ENCODE measurements at places on chromosomes 6 and 20.

DNA sequence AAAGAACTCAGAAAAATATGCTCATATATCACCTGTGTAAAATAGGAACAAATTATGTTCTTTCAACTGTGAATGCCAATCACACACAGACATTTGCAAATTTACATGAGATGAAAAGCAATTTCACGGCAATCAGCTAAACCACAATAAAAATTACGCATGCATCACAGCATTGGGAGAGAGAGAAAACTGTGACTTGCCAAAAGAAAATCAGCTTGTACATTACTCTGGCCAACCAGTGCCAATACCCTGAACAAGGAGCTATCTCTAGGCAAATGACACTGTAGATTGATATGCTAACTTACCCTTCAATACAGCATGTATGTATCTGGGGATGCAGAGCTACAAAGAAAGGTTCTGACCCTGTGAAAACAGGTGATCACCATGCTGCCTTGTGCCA lies 515.6 kb downstream of the EYS start:
- DNase-seq = no peak

DNA sequence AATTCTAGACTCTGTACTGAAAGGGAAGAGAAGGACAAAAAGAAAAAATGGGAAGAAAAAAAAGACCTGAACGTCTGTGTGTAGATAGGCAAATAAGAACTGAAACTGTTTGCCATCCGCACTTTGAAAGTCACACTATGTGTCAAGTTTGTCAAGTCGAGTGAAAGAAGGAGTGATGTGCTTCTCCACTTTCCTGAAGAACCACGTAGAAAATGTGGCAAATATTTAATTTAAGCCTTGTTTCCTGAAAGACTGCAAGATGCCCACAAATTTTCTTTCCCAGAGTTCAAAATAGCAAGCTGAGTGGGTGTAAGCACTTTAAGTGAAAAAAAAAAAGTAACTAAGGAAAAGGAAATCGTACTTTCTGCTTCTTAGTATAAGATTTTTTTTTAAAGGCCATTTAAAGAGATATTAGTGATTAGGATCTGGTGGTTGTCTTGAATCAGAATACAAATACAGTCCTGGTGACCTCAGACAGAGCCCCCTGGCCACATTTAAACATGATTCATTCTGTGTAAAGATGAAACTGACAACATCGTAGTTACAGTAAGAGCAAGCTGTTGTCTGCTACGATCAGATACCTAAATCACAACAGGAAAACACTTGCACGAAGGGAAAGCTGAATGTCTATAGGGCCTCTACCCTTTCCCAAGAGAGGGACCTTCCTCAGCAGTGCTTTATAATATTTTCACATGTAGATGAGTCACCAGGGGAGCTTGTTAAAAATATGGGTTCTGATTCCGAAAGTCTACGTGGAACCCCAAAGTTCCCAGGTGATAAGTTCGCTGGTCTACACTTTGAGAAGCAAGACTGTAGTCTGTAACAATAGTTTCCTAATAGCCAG lies 102.3 kb downstream of the HIVEP2 start:
- no peak for DNase-seq

- DNase-seq = no peak
Measured at GRCh38 chr6:164273491-164273890, 859.0 kb downstream of the QKI start.

GRCh38 chr6:157462956-157463742 lies 82.2 kb downstream of the ZDHHC14 start:
- no peak for DNase-seq

- DNase-seq = no peak
Measured at GRCh38 chr6:101517632-101518031, 124.1 kb downstream of the GRIK2 start.

DNA sequence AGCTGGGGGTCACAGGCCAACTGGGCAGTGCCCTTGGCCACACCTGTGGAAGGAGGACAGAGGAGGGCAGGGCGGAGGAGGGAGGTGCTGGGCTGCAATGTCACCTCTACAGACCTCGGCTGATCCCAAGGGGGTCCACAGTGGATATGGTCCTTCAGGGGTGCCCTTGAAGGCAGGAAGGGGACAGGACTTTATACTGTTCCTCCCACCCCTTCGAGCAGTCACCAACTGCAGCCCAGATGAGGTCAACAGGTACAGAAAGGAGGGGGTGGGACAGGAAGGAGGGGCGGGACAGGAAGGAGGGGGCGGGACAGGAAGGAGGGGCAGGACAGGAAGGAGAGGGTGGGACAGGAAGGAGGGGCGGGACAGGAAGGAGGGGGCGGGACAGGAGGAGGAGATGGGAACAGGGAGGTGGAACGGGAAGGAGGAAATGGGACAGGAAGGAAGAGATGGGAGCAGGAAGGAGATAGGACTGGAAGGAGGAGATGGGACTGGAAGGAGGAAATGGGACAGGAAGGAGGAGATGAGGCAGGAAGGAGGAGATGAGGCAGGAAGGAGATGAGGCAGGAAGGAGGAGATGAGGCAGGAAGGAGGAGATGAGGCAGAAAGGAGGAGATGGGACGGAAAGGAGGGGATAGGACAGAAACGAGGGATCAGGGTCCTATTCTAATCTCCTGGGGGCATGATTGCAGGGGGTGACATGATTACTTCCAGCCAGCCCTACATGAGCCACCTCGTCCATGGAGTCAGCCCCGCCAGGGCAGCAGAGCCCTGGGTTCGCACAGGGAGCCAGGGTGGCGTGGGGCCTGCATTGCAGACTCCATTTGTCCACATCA lies 19.4 kb upstream of the MRGBP start:
- no peak for DNase-seq

DNA sequence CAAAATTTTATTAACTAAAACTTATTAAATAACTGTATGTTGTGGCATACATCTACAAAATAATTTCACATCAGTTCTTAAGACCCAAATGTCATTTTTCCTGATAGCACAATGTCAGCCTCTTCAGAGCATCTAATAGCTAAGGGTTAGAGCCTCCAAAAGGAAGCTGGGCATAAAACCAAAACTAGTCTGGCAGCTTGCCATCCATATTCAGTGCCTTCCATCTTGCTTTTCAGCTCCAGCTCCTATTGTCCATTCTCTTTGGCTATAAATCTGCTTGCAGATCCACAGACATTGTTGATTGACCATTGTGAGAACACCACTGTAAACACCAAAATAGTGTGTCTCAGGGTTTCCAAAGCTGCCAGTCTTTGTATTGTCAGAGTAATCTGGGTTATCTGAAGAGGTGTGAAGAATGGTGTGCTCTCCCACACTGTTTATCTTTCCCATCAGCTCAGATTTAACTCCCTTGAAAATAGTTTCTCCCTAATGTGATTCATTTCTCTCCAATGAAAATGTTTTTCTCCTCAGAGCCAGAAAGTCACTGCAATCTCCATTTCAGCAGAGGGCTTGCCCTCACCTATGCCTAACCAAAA lies 154.8 kb upstream of the KCNQ5 start:
- DNase-seq = no peak

DNA sequence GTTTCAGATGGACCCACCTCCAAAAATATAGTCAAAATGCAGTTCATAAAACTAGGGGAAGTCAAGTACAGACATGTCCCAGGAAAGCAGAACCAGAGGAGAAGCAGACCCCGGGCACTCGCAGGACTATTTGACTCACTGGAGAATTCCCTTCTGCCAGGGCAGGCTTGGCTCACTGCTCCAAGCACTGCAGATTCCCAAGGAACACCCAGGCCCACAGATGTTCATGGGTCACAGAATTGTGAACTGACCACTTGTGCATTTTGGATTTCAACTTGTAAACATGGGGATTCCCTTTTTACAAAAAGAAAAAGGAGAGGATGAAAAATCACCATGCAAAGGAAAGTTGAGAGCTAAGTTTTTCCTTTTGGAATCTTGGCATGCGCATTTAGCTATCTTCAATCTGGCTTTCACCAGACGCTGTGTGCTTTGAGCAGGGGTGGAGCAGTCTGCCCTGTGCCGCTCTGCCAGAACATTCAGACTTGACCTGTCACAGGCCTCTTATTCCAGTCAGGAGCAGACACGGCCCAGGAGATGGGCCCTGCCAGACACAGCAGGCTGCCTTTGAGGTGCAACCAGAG lies 237.5 kb upstream of the TAB2 start:
- no peak for DNase-seq

DNA sequence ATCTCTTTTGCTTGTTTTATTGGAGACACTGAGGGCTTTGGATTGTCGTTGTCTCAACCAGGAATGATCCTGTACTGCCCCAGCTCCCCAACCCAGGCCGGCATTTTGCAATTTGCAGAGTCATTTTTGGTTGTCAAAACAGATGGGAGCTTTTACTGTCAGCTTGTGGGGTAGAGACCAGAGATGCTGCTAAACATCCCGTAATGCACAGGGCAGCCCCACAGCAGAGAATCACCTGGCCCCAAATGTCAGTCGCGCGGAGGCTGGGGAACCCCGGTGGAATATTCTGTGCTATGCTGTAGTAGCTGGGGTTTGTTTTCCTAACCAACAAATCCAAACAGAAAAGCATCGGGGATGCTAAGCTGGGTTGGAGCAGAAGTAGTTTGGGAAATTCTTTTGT lies 99.7 kb downstream of the TSHZ2 start:
- no peak for DNase-seq

- DNase-seq = no peak
Measured at GRCh38 chr20:20755231-20755630, 42.8 kb upstream of the RALGAPA2 start.

GRCh38 chr6:155093430-155093829 lies 98.3 kb downstream of the TIAM2 start:
- DNase-seq = no peak

DNA sequence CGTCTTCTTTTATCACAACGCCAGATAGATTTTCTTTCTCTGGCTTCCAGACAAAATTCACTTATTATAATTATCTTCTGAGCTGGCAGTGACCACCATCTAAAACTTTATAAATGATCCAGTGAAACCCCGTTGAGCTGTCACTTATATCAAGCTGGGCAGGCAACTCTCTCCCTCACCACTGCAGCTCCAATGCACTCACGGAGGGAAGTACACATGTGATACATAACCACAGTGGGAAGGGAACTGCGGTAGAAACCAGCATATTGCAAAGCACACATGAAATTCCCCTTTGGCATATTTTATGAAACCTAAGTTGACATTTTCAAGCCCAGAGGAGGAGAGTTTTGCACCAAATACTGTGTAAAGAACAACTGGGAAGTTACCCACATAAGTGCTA lies 536.9 kb downstream of the HACE1 start:
- no peak for DNase-seq

- no peak for DNase-seq
Measured at GRCh38 chr6:137216875-137217553, 2.2 kb downstream of the IFNGR1 start.

DNA sequence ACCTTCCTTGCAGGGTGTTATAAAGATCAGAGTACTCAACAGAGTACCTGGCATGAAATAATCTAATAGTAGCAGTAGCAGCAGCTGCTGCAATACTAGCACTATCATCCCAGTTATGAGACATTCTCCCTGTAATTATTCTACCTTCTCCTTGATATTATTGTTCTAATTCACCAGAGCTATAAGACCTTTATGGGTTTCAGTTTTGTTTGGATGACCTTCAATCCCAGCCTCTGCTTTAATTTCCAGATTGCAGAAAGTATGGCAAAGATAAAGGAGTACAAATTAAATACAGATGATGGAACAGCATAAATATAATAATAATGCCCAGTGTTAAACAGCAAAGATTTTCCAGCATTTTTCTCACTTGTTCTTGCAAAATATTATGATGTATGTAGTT lies 150.5 kb upstream of the MYLIP start:
- no peak for DNase-seq

DNA sequence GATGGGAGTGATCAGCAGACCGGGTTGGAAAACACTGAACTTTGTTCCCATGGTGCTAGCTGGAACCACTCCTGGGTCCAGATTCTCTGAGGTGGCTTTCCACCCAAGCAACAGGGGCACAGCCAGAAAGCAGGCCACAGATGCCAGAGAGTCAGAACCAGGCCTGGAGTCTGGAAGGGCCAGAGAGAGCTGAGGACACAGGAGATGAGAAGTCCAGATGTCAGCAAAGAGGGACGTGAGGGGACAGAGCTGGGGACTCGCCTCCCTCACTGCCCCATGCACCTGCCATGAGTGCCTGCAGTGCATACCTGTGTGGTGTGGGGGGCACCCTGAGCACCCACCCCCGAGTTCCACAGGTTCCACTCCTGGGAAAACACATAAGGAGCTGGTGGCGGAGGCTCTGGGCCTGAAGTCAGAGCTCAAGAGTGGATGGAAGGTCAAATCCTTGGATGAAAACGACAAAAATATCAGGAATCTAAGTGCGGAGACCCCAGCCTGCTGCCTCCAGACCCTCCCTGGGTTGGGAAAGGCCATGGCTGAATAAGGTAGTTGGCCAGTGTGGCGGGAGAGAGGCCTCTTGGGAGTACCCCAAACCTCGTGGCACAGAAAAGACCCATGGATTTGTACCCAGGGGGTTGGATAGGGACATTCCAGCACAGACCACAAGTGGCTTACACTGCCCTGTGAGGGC lies 224.2 kb downstream of the SYNDIG1 start:
- no peak for DNase-seq

DNA sequence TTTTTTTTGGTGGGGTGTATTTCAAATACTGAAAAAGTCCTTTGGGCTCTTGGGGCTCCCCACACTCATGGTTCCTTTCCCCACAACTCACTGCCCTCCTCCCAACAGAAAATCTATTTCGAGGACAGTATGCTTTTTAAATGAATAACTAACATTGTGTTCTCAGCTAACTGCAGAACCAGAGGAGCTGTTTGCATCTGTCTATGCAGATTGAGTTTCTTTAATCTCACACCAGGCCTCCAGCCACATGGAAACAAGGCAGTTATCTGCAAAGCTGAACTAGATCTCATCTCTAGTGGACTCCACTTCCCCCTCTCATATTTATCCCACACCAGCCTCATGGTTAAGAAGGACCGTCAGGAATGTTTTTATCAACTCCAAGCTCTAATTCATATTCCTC lies 955.1 kb downstream of the KIF16B start:
- DNase-seq = no peak

DNA sequence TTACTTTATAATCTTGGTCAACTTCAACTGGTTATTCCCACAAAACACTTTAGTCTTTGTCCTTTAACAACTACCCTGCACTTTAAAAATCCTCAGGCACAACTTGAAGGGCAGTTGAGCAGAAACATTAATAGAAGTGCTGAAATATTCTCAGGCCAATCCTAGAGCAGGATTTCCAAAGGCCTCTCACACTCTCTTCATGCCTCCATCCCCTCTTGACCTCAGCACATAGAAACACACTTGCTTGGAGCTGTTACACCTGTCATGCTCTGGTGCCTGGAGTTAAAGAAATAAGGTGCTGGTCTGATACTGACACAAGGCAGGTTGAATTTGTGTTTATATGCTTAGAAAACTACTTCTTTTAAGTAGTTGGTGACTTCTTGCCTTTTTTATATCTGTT lies 618.8 kb upstream of the POU3F2 start:
- DNase-seq = peak; percentile 1

GRCh38 chr6:68776354-68776753 lies 141.3 kb downstream of the ADGRB3 start:
- no peak for DNase-seq

DNA sequence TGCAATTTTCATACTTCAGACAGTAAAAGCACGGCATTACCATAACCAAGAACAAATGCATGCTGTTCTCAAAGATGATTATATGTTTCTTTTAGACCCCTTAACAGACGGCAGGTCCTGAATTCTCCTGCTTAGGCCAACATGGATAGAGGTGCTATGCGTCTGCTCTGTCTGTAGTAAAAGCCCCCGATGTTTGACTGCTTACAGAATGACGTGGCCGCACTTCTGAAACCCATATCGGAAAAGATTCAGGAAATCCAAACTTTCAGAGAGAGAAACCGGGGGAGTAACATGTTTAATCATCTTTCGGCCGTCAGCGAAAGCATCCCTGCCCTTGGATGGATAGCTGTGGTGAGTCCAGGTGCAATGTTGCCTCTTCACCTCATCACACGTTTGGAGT lies 93.1 kb upstream of the FAM8A1 start:
- no peak for DNase-seq
